ENCODE measurements at places on chromosomes 5 and 9.

- no peak for DNase-seq
Observed at GRCh38 chr5:134649163-134649835, 714 bp downstream of the SEC24A start.

- DNase-seq, result no peak
Observed at GRCh38 chr9:31615966-31616365, 768.5 kb upstream of the ACO1 start.

DNA sequence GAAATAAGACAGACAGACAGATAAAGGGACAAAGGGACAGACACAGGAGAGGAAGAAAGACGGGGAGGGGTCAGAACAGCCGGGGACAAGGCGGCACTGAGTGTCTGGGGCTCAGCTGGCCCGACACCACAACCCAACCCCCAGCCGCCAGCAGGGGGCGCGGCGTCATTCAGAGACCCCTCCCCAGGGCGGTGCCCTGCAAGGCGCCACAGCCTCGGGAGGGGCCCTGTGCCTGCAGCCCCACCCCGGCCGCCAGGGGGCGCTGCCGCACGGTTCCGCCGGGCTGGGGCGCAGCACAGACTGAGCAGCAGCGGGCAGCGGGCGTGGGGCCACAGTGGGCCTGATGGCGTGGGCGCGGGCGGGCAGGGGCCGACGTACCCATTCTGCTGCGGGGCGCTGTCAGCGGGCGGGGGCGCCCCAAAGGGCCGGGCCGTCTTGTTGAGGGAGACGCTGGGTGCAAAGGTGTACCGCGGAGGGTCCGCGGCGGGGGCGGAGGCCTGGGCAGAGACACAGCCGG is 5.9 kb downstream of the PDLIM7 start:
- DNase-seq, result no peak

DNA sequence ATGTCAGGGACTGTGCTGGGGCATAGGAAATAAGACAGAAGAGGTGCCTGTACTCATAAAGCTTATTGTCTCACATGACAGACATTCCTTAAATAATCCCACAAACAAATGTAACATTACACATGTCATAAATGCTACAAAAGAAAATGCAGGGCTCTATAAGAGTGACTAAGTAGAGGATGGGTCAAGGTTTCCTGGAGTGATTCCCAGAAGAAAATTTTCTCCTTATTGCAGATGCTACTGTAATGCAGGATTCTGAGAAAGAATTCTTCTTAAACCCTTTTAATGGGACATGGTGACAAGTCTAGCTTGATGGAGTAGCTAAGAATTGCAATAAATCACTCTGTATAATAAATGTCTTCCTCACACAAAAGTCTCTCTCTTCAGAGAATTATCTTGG is 55.7 kb downstream of the SH3TC2 start:
- no peak for DNase-seq

GRCh38 chr9:135568026-135568425 is 6.5 kb downstream of the PAEP start:
- no peak for DNase-seq

DNA sequence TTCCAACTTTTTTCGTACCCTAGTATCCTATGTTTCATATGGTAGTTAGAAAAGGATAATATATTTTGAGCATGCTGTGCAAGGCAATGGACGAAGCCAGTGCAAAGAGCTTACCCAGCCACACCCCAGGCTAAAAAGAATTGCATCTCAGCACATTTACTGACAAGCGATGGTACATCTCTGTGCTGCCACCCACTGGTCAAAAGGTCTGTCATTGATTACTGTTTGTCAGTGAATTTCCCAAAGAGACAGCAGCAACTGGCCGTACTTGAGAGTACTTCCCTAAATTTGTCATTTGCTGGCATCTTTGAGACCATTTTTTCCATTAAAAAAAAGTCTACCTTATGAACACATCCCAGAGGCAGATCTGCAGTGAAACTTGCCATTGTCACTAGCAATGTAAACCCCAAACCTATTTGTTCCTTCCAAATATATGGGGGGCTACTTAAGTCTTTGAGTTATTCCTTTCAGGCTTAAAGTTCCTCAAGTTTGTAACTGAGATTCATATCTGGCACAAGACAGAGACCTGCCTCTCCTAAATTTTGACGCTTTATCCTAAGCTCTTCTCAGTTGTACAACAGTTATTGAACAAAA is 184.3 kb downstream of the CTNND2 start:
- DNase-seq, result no peak

Data from stimulated activated CD4-positive, alpha-beta T cell treated with anti-CD3 and anti-CD28 coated beads, TNF-alpha, amount 100 ng/mL, for 4 hours (primary cell).